ENCODE measurements at places on chromosomes 2 and 18.

- DNase-seq = no peak
Measured at GRCh38 chr2:108571286-108571685, 37.0 kb downstream of the LIMS1 start.

DNA sequence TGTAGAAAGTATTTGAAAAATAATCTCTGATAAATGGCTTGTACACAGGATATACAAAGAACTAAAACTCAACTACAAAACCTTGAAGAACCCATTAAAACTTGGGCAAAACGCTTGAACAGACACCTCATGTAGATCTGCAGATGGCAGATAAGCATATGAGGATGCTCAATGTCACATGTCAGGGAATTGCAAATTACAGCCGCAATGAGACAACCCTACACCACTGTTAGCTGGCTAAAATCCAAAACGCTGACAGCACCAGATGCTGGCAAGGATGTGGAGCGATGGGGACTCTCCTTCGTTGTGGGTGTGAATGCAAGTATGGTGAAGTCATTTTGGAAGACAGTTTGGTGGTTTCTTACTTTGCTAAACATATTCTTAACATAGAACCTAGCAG lies 53.7 kb downstream of the SNTG2 start:
- no peak for DNase-seq

DNA sequence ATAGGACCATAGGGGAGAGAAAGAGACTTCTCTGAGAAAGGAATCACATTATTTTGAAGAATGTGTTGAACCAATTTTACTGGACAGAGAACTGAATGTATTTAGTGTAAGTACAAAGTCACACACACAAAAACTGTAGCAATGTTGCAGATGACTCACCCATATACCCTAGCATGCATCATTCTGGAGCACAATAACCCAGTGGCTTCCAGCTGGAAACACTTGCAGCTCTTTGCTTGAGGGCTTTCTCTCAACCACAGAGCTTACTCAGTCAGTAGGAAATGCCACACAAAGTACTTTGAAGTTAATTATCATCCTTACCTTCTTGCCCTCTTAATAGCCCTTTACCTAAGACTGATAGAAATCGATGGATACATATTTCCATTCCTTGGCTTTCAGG lies 760.0 kb upstream of the FSHR start:
- no peak for DNase-seq

DNA sequence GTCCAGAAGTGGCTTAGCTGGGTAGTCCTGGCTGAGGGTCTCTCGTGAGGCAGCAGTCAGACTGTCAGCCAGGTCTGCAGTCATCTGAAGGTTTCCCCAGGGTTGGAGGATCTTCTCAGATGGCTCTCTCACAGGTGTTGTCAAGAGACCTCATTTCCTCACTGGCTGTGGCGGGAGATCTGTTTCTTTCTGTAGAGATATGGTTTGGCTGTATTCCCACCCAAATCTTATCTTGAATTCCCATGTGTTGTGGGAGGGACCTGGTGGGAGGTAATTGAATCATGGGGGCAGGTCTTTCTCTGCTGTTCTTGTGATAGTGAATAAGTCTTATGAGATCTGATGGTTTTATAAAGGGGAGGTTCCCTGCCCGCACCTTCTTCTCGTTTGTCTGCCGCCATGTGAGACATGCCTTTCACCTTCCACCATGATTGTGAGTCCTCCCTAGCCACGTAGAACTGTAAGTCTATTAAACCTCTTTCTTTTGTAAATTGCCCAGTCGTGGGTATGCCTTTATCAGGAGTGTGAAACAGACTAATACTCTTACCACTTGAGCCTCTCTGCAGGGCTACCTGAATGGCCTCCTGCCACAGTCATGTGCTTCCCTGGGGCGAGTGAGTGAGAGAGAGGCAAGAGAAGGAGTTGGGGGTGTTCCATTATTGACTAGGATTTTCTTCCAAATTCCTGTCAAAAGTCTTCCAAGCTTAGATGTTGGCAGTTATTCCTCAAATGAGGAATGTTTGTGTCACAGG lies 23.6 kb downstream of the MALT1 start:
- peak; percentile 56 for DNase-seq

DNA sequence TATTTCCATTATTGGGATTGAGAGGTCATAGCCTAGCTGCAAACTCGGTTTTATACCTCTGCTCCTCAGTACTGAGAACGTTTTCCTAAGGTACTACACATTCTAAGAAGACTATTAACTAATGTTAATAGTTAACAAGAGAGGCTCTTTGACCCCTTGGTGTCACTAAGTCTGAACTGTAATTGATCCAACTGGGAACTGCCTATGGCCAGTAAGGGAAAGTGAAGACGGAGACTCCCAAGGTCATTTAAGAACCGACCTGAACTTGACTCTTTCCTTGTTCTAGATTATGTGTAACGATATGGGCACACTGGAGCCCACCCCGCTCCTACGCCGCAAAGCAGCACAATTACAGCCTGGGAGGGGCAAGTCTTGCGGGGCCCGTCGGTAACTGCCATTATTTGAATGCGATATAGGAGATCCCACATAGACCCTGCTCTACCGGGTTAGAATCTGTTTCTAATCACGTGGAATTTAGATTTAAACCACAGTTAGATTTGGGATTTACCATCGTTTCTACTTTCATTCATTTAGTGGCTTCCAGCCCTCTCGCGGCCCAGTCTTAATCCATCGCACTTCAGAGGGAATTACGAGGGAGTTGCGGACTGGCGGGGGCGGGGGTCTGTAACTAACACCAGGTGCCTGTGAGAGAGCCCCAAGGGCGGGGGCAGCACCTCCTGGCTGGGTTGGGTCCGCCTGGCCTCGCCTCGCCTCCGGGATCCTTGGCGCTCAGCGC lies 84.1 kb upstream of the EPB41L3 start:
- DNase-seq = peak; percentile 51

DNA sequence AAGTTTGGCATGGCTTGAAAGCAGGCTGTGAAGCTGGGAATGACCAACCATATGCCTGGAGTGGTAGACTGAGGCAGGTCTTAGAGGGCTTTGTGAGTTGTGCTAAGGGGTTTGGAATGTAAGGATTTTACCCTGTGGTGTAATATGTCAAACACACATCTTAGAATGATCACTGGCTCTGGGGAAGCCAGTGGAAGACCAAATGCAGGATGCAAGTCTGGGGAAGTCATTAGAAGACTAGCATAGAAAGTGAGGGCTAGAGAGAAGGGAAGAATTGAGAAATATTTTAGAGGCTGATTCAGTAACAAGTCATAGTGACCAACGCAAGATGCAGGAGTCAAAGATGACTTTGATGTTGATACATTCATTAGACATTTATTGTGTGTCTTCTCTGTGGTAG lies 3.5 kb upstream of the FHOD3 start:
- no peak for DNase-seq

DNA sequence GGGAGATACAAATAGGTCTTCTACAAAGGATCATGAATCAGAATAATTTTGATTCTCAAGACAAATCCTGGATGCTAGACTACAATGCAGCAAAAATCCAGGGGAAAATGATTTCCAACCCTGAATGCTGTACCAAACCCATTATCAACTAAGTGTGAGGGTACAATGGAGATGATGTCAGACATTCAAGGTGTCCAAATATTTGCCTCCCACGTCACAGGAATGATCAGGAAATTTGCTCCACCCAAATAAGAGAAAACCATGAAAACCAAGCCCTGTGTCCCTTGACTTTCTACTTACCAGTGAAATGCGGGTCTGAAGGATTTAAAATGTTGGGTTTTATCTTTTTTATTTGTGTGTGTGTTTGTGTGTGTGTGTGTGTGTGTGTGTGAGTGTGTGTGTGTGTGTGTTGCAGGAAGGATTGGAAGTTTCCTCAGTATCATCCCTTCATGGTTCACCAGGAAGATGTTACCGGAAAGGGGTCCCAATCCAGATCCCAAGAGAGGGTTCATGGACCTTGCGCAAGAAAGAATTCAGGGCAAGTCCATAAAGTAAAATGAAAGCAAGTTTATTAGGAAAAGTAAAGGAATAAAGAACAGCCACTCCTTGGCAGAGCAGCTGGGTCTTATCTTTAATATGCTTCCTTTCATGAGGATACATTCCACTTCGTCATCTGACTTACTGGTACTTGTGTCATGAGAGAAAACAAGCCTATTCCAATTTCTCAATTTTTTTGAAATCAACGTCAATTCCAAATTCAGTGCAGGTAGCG lies 61.1 kb upstream of the ID2 start:
- DNase-seq = no peak

GRCh38 chr2:188576651-188577050 lies 285.0 kb downstream of the GULP1 start:
- DNase-seq = no peak

DNA sequence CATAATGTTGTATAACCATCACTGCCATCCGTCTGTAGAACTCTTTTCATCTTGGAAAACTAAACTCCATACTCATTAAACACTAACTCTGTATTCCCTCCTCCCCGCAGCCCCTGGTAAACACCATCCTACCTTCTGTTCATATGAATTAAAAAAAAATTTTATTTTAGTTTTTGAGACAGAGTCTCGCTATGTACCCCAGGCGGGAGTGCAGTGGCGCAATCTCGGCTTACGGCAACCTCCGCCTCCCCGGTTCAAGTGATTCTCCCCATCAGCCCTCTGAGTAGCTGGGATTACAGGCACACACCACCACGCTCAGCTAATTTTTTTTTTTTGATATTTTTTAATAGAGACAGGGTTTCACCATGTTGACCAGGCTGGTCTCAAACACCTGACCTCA lies 52.9 kb downstream of the RRM2 start:
- DNase-seq = no peak

DNA sequence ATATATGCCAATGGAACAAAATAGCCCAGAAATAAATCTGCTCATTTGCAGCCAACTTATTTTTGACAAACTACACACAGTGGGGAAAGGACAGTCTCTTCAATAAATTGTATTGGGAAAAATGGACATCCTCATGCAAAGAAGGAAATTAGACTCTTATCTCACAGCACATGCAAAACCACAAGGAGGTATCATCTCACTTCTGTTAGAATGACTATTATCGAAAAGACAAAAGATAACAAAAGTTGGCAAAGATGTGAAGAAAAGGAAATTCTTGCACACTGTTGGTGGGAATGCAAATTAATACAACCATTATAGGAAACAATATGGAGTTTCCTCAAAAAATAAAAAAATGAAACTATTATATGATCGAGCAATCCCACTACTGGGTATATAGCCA lies 16.3 kb upstream of the WDR75 start:
- DNase-seq = no peak

DNA sequence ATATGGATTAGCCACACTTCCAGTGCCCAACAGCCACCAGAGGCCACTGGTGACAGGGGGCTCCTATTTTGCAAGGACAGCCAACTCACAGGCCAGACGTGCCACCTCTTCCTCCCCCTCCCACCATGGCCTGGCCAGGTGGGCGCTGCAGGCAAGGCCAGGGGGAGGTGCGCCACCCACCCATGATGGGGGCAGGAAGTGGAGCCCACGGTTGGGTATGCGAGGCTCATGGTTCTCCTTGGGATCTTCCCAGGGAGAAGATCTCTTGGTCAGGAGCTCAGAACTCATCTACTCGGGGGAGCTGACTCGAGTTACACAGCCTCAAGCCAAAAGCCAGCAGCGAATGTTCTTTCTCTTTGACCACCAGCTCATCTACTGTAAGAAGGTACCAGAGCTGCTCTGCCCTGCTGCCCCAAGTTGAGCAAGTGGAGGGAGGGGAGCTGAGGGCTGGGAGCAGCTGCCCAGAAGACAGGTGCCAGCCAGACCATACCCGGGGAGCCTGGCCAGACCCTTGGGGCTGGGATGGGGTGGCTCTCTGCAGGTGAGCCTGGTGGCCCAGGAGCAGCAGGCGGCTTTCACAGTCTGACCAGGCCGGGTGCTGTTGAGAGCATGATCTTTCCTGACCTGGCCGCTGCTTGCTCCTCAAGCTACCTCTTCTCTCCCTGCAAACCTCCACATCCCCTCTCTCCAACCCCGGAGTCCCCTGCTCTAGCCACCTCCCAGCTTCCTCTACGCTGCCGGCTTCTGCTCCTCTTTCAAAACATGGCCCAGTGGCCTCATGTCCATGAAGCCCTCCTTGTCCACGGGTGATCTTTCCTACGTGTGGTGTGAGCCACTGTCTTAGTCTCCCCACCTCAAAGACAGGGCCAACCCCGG lies 49.8 kb downstream of the FAM168B start:
- DNase-seq = peak; percentile 35

- no peak for DNase-seq
Measured at GRCh38 chr2:138279871-138280270, 221.7 kb upstream of the SPOPL start.

- no peak for DNase-seq
Measured at GRCh38 chr2:138507267-138507666, 5.7 kb downstream of the SPOPL start.

DNA sequence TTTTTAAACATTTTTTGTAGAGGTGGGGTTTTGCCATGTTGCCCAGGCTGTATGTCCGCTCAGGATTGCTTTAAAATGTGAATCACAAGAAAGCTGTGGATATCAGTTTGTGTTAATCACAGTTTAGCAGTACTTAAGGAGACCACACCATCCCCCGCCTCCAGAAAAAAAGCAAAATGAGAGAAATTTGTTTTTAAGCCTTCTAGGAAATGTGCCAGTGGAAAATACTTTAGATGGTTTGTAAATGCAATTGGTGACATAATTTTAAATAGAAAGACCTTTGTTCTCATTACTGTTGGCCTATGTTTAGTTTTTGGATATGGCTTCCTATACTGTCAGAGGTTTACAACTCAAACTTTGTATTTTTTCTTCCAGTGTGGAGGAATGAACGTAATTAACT lies 27.0 kb downstream of the GCA start:
- DNase-seq = no peak

- no peak for DNase-seq
Measured at GRCh38 chr2:236614551-236614950, 44.9 kb downstream of the ACKR3 start.

- no peak for DNase-seq
Measured at GRCh38 chr2:227349989-227350612, 25.1 kb downstream of the MFF start.

DNA sequence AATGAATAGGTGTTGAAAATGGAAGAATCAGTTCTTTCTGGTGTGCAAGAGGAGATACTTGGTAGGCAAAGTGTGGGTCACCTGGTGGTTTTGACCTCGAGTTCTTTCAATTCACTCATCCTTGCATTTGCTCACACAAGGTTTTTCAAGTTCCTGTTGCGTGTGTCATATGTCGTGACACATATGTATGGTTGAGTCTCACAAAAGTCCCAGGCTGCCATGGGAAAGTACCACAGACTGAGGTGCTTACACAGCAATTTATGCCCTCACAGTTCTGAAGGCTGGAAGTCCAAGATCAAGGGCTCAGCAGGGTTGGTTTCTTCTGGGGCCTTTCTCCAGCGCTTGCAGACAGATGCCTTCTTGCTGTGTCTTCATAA lies 64.4 kb downstream of the NCK2 start:
- no peak for DNase-seq

DNA sequence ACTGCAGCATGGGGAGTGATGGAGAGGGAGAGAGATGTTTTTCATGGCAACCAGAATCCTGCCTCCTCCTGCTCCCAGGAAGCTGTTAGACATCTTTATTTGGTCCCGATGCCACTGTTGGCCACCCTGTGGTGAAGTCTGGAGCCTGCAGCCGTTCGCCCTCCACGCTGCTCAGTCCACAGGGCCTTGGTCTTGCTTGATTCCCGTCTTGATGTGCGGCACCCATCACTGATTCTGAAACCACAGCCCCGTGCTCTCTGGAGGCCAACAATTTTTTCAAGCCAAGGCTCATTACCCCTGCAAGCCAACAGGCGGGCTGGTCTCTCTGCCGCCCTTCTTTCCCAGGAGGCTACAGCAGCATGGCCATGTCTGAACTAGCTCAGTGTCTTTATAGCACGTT lies 24.5 kb downstream of the SIGLEC15 start:
- DNase-seq = peak; percentile 81

All from endodermal cell (in vitro differentiated cells).